ENCODE measurements at places on chromosomes 1 and 21.

- DNase-seq = no peak
These were observed 65.6 kb upstream of the PLA2G4A start for GRCh38 chr1:186763107-186763506.

DNA sequence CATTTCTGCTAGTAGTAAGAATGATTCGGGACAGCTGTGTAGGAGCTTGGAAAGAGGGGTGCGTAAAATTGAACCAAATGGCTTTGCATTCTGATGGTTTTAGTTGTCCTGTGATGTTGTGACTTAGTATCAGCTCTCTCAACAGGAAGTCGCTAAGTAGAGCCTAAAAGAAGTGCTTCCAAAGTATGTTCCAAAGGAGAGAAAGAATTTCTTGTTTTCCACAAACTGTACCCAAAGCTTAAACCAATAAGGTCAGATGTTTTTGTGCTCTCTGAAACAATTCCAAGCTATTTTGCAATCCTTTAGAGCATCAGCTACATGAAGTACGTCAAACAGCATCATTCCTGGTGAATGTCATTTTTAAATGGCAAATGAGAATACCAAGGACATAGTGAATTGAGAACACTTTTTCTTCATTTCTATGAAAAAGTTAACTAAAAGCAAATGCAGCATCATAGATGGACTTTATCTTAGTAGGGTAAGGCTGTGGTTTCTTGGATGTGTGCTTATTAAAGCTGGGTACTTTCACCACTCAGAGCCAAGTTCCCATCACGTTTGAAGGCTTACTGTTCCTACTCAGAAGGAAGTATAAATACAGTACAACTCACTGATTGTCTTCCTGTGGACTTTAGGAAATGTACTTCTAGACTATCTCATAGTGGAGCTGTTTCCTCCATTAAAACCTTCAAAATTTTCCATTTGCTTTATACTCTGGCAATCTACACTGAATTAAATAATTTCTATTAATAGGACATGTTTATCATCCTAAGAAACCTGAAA lies 148.6 kb downstream of the C1orf21 start:
- no peak for DNase-seq

GRCh38 chr1:184791550-184791900 lies 36.9 kb upstream of the EDEM3 start:
- DNase-seq = no peak

DNA sequence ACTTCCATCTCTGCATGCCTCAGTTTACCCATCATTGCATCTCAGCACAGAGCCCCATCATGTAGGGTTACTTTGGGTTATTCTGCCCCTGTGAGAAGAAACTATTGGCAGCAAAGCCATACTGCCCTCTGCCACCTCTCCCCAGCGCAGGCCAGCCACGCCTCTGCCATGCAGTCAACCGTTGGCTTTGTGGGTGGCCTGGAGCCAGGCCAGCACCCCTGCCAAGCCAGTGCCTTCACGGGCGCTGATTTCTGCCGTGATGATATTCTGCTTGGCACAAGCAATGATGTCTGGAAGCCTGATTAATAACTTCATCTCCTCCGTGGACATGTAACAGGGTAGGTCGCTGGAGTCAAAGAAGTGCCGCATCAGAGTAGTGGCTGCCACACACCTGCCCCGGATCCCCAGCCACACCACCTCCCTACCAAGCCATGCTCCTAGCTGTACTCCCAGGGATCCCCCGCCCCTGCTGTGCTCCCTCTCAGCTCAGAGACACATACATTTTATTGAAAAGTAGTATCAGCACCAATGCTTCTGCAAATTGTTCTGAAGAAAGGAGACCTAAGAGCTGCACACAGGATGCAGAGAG lies 15.0 kb upstream of the CEP85 start:
- DNase-seq = peak; percentile 58

DNA sequence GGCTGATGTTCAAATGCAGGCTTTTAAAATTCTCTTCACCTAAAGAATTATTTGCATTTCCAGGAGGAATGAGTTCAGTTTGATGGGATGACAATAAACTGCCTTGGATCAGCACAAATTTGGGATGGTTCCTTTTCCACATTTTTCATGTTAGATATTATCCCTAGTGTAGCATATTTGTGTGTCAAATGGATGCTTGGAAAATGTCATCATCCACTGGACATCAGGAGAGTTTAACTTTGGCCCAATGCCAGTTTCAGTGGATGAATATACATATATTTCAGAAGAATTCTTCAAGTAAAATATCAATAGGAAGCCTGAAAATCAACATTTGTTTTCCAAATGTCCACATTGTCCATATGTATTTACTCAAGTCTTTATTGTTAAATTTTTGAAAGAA lies 116.5 kb upstream of the COL24A1 start:
- no peak for DNase-seq

- DNase-seq = no peak
These were observed 6.7 kb downstream of the ARNT start for GRCh38 chr1:150869683-150870082.

GRCh38 chr1:177748080-177748801 lies 221.6 kb downstream of the SEC16B start:
- no peak for DNase-seq

DNA sequence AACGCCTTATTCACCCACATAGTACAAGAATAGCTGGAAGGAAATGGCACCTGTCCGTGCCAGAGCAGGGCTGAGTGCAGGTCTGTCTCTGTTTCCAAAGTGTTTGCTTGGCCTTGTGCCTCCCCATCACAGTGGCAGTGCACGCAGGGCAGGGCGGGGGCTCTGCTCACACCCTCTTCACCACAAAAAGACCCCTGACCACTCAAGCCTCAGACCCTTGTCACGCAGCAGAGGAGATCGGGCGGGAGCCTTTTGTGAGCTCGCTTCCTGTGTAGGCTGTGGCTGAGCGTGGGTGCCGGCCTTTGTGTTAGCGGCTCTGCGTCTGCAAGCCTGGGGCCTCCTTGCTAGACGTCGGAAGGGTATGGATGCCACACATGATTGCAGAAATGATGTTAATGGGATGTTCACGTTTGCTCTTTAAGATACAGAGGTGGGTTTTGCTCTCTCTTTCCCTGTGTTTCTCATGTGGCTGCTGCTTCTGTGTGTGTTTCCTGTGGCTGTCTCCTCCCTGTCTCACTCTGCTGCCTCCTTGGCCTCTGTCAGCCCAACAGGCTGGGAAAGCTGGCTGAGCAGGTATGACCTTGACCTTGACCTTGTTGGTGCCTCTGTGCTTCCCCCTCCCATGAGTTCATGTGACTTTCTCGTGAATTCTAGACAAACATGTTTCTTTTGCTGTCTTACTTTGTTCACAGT lies 45.4 kb downstream of the S100B start:
- DNase-seq = no peak

GRCh38 chr1:94031591-94031990 lies 89.4 kb downstream of the ABCA4 start:
- no peak for DNase-seq

- no peak for DNase-seq
These were observed 37.0 kb upstream of the CCSAP start for GRCh38 chr1:229379846-229380245.

DNA sequence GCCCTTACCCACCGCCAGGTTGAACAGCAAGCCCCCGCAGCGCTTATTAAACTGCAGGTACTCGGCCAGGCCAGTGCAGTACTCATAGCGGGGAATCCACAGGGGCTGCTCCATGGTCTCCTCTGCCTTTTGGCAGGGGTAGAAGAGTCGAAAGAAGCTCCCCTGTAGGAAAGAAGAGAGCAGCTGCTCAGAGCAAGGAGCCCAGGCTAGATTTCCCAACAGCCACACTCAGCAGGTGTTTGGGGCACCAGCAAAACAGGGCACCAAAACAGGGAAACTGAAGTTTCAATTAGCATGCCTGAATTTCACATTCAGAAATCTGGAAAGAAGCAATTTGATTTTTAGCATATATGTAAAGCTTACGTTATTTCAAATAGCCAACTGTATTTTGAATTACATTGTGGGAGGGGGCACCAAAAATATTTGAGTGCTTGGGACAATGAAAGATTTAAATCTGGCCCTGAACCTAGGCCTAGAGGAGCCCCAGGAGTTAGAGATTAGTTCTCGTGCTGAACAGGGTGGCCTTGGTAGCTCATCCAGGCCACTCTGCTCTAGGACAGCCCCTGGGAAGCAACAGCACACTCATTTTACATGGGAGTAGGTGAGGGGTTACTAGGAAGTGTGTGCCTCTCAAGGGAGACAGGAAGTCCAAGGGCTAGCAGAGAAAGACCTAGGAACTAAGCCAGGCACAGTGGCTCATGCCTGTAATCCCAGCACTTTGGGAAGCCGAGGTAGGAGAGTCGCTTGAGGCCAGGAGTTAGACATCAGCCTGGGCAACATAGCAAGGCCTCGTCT lies 8.2 kb downstream of the PAFAH2 start:
- no peak for DNase-seq
